Hypothalamus (tissue), 51 donors: ENCODE measurements at places on chromosomes 7 and 10.

- DNase-seq: no peak
Observed at GRCh38 chr10:86391986-86392722, 25.6 kb upstream of the GRID1 start.

DNA sequence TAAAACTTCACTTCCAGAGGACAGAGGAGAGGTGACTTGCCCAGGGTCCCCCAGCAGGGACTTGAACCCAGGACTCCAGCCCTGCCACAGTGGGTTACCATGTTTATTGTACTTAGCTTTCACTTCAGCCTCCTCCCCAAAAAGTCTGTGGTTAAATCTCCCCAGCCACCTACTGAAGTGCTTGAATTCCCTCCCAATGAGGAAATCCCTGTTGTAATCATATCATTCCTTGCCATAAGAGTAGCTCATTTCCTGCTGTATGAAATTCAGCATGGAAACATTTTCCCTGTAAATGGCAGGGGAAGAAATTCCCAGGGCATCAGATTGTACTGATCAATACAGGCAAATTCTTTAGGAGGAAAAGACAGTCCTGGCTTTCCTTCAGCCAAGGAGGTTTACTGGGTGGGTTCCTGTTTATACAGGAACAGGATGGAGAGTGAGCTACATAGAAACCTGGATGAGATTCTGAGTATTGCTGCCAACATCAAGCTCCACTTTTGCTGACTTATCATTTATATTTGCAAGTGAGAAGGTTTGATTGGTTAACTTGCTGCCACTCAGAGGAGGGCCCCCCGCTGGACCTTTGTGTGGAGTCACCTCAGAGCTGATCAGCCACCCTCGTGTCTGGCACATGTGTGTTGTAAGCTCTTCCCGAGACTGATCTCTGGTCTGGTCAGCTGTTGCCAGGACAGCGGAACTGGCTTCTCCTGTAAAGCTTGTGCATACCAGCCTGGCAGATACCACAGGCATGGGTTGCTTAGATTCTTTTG lies 16.4 kb upstream of the PDZD8 start:
- no peak for DNase-seq

DNA sequence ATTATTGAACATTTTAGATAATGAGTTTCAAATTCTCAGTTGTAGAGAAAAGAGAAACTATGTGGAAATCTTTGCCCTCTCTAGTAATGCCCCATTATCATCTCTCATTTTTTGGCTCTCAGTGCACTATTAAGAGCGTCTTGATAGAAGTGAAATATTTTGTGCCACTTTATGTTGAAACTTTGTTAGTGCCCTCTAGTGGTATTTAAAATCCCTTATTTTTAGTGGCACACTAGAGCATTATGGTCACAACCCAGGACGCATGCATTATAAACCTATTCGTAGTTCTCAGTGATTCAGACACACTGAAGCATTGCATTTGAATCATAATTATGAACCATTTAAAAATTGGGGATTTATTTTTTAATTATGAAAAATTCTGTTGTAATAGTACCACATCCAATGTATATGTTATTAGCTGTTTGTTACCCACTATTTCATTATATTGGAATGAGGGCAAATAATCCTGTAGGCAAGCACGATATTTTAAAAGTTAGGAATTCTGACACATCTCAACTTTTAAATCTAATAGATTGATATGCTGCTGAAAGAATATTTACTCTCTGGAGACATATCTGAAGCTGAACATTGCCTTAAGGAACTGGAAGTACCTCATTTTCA lies 21.9 kb downstream of the PDCD4 start:
- DNase-seq: no peak

- no peak for DNase-seq
Observed at GRCh38 chr7:68176974-68177373, 1180.3 kb downstream of the TYW1 start.

GRCh38 chr10:53111529-53111928 lies 338.9 kb upstream of the MBL2 start:
- DNase-seq: no peak

DNA sequence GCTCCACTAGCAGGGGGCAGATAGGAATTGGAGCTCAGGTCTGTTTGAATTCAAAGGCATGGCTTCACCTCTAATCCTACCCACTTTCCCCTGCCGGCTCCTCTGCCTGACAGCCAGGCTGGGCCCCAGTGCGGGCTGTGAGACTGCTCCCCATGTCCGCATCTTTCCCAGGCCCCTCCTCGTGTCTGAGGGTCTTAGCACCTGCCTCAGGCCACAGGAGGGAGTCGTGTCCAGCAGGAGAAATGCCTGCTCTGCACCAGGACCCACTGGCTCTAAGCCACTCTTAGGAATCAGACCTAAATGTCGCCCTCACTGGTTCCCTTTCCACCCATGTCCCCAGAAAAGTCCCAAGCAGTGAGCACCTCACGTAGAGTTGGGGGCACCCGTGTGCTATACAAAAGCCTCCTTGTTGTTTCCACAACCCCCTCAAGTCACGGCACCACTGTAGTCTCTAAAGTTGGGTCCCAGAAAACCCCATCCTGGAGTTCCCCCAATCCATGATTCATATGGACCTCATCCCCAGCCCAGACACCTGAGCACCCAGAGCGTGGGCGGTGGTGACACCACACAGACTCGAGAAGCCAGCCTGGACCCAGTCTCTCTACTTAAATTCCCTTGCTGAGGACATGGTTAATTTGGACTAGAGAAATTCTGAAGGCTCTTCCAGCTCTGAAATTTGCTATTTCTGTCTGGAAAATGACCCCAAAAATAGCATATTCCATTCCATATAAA lies 466.4 kb upstream of the ZMIZ1 start:
- no peak for DNase-seq

DNA sequence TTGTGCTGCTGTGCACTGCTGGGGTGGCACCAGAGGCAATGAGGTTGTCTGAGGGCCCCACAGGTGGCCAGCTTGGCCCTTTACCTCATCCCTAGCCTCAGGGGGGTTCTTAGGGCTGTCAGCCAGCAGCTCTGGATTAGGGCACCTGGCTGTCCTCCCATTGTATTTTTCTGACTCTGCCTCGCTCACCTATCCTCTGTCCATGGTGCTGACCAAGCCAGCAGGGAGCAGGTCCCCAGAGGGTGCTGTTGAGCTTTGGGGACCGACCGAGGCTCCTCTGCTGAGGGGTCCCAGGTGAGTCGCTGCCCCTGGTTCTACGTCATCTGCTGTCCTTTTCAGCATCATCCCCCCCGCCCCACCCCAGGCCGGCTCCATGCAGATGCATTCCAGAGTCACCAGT lies 32.1 kb upstream of the ZNF735 start:
- no peak for DNase-seq
